ENCODE measurements at places on chromosomes 5 and 9. TPM values are rescaled to one million over a fixed set of nuclear protein-coding genes. Genes with fewer than 3 reads are reported as not detected.

The KCNIP1 gene
- not detected for total RNA-seq

- DNase-seq: no peak
- peaks cover 8% of the 10 kb centered on the region for H3K4me1 ChIP-seq
- H3K4me3 ChIP-seq: no peak overlapping the region
- no peak overlapping the region for H3K27ac ChIP-seq
These were observed 53.2 kb downstream of the GALNT10 start for GRCh38 chr5:154243736-154244135.

The C9orf50 gene
- not detected for total RNA-seq

GRCh38 chr5:111892949-111893348 lies 136.0 kb upstream of the NREP start:
- peaks cover 5% of the 10 kb centered on the region for H3K36me3 ChIP-seq
- no peaks in the 10 kb centered on the region for H3K4me1 ChIP-seq
- no peak overlapping the region for H3K4me3 ChIP-seq
- no peak overlapping the region for H3K27ac ChIP-seq
- DNase-seq: no peak
- no peaks in the 10 kb centered on the region for H3K27me3 ChIP-seq

GRCh38 chr5:34487159-34487879 lies 168.8 kb upstream of the RAI14 start:
- peak overlapping the region; percentile 77 for H3K27ac ChIP-seq
- H3K27me3 ChIP-seq: no peaks in the 10 kb centered on the region
- DNase-seq: peak; percentile 97

The SPAG8 gene
- total RNA-seq: 0.37 TPM

DNA sequence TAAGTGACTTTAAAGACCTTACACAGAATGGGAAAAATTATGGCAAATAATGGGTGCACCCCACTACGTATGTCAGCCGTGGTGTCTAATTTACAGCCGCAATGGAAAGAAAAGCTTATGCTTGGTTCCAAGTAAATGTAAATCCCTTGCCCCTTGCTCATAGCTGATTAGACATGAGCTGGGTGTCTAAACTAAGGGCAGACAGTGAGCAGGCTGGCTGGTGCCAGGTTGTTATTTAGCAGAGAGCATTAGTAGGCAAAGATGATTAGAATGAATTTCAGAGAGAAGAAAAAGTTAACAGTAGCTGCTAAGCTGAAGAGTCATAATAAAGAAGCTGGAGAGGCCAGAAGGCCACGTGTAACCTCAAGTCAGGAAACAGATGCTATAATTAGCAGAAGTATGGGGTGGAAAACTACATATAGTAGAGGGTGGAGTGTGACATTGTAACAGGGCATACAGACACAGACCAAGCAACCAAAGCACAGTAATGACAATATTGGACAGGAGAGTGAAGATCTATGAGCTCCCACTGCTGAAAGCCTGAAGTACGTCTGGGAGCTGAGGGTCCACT lies 257.7 kb downstream of the MCTP1 start:
- H3K27me3 ChIP-seq: no peaks in the 10 kb centered on the region
- no peak overlapping the region for H3K4me3 ChIP-seq
- H3K27ac ChIP-seq: no peak overlapping the region

DNA sequence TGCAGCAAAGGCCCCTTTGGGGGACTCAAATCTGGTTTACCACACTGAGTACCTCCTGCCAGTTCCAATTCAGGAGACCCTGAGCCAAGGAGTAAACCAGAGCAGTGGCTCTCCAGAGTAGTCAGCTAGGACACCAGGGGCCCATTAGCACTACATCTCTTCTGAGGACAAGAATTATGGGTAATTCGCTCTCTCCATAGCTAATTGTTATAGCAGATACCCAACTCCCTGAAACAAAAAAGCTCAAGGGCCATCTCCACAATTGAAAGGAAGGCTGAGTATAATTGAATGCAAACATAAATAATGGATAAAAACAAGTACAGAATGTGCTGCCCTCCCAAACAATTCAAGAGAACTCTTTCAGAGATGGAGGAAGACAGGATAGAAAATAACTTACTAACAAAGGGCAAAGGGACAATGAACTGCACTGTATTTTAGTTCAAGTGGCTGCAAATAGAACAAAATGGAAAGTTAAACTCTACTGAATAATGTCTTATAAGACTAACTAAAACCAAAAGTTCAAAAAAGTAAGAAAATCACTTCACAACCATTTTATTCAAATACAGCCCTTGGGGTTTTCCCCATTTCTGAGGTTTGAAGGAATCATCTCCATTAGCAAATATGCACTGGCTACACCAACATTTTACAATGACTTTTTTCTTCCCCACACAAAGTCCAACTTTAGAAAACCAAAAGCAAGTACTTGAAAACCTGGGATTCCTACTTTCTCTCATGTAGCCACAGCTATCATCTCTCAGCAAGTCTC lies 118.8 kb downstream of the SIL1 start:
- no peaks in the 10 kb centered on the region for H3K4me1 ChIP-seq
- no peaks in the 10 kb centered on the region for H3K27me3 ChIP-seq
- H3K36me3 ChIP-seq: peaks cover 6% of the 10 kb centered on the region
- no peak overlapping the region for H3K27ac ChIP-seq
- no peak overlapping the region for H3K4me3 ChIP-seq
- DNase-seq: no peak

- H3K4me1 ChIP-seq: peaks cover 15% of the 10 kb centered on the region
- no peak overlapping the region for H3K27ac ChIP-seq
- DNase-seq: peak; percentile 82
- peaks cover 66% of the 10 kb centered on the region for H3K36me3 ChIP-seq
- H3K4me3 ChIP-seq: peak overlapping the region; percentile 86
These were observed 1.7 kb upstream of the POMT1 start for GRCh38 chr9:131500939-131501541.

DNA sequence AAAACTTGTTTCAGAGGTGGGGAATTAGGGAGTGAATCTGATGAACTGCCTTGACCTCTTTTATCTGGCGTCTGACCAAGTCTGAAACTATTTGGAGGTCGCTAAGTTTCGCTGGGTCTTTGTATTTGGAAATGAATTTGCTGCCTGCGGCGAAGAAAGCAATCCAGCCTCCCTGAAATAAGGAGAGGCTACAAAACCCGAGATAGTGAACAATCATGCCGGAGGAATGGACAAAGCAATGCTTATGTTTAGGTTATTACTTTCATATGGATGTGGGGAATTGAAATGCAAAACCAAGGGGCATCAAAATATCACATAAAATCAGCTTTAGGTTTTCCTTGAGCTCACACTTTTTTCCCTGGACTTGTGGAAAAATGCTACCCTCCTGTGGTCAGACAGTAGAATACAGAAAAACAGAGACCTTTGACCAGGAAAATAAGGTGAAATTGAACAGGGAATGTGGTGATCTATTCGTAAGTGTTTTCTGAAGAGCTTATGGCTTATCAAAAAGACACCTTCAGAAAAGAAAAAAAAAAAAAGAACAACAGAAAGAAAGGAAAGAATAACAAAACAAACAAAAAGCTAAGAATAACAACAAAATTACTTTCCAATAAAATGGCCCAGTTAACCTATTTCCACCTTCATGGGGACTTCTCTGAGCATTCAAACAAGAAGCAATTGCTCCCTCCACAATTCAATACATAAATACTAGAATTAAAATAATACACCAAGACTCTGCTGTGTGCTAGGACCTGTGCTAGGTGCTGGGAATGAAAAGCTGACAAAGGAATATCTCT lies 68.6 kb upstream of the DPYSL3 start:
- no peak overlapping the region for H3K27ac ChIP-seq
- H3K27me3 ChIP-seq: no peaks in the 10 kb centered on the region
- no peaks in the 10 kb centered on the region for H3K36me3 ChIP-seq
- DNase-seq: peak; percentile 74
- H3K4me1 ChIP-seq: no peaks in the 10 kb centered on the region

GRCh38 chr5:148750614-148751013 lies 75.8 kb upstream of the ADRB2 start:
- H3K27me3 ChIP-seq: no peaks in the 10 kb centered on the region
- H3K4me1 ChIP-seq: no peaks in the 10 kb centered on the region
- H3K4me3 ChIP-seq: no peak overlapping the region
- DNase-seq: no peak
- no peaks in the 10 kb centered on the region for H3K36me3 ChIP-seq

- H3K27ac ChIP-seq: no peak overlapping the region
- no peak overlapping the region for H3K4me3 ChIP-seq
- peaks cover 22% of the 10 kb centered on the region for H3K4me1 ChIP-seq
- DNase-seq: no peak
- H3K27me3 ChIP-seq: no peaks in the 10 kb centered on the region
These were observed 1168.2 kb downstream of the CDH12 start for GRCh38 chr5:21684992-21685391.

- H3K27me3 ChIP-seq: no peaks in the 10 kb centered on the region
- DNase-seq: no peak
- H3K4me3 ChIP-seq: peak overlapping the region; percentile 14
- peaks cover 45% of the 10 kb centered on the region for H3K36me3 ChIP-seq
- peaks cover 57% of the 10 kb centered on the region for H3K4me1 ChIP-seq
These were observed 20.2 kb downstream of the FAXDC2 start for GRCh38 chr5:154830219-154830595.

DNA sequence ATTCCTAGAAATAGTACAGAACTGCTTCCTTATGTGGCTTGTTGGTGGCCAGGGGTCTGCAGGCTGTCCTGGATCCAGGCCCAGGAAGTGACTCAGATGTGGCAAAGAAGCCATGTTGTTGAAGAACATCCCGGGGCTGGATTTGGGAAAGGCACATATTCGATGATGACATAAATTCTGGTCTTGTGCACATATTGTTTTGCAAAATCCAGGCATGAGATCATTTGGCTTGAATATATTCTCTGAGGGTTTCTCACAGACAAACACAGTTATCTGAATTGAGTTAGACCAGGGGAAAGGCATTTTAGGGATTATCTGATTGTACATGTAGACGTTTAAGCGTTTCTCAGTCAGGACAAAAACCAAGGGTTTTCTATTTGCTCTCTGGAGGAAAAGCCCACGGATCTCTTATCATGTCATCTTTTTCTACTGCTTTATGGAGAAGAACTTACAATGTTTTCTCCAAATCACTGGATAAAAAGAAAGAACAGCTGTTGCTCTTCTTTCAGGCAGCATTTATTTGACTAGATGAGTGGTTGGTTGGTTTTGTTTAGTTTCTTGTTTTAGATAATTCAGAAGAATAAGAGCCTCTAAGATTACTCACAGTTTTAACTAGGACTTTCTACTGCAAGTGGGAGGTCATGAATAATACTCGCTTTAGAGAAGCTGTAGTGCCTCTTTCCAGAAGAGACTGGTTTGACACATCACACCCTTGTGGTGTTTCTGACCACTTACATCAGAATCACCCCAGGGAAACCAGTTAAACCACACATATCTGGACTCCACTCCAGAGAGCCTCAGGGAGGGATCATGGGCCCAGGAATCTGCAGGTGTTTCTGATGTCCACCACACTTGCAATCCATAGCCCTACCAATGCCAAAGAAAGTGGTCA lies 29.5 kb upstream of the LHFPL2 start:
- H3K4me3 ChIP-seq: no peak overlapping the region
- no peaks in the 10 kb centered on the region for H3K27me3 ChIP-seq
- no peaks in the 10 kb centered on the region for H3K36me3 ChIP-seq
- H3K4me1 ChIP-seq: peaks cover 25% of the 10 kb centered on the region
- peak overlapping the region; percentile 85 for H3K27ac ChIP-seq
- peak; percentile 77 for DNase-seq

GRCh38 chr9:134602547-134603362 lies 38.8 kb upstream of the COL5A1 start:
- H3K36me3 ChIP-seq: no peaks in the 10 kb centered on the region
- no peaks in the 10 kb centered on the region for H3K27me3 ChIP-seq
- DNase-seq: peak; percentile 79
- H3K4me3 ChIP-seq: no peak overlapping the region
- H3K4me1 ChIP-seq: no peaks in the 10 kb centered on the region

All from MCF 10A (cell line).